Fibroblast of skin of back (primary cell): ENCODE measurements at places on chromosomes 3 and 15.

DNA sequence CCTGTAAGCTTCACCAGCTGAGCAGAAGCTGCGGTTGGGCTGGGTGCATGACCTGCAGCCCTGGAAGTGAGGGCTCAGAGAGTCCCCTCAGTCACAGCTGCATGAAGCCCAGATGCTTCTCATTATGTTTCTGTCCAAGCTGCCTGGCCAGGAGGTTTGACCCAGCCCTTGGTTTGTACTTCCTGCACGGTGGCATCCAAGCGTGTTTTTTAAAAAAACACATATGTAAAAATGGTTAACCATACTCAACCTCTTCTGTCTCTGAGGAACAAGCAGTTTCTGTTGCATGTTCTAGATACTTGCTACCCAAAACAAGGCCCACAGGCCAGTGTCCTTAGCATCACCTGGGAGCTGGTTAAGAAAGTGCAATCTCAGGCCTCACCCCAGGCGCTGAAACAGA, 76.0 kb upstream of the ATP10A start:
- no peak for DNase-seq

GRCh38 chr3:133944641-133945380, 49.1 kb upstream of the RAB6B start:
- peak; percentile 86 for DNase-seq

DNA sequence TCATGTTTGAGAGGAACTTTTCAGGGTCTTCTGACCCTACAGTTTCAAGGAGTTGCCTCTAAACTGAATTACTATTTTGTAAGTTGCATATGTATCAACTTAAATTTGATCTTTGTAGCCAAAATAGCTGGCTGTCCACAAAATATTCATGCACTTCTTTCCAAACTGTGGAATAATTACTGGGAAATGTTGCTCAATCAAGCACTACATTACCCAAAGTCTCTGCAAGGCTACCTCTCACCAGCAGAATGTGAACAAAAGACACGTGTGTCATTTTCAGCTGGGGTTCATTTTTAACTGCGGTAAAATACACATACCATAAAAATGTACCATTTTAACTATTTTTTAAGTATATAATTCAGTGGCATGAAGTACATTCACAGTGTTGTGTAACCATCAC, 320.4 kb downstream of the CTNNB1 start:
- no peak for DNase-seq

DNA sequence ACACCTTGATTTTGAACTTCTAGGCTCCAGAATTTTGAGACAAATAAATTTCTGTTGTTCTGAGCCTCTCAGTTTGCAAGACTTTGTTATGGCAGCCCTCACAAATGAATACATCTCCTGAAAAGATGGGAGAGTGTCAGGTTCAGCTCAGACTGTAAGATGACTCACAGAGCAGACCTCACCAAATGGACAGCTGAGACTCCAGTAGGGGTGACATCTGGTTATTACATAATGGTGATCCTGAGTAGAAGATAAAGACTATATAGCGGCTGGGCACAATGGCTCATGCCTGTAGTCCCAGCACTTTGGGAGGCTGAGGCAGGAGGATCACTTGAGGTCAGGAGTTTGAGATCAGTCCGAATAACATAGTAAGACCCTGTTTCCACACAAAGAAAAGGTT, 26.2 kb upstream of the MTMR14 start:
- no peak for DNase-seq

GRCh38 chr15:98286831-98287230, 326.3 kb downstream of the ARRDC4 start:
- DNase-seq, result peak; percentile 79

GRCh38 chr15:87681104-87681503, 575.4 kb downstream of the NTRK3 start:
- DNase-seq, result no peak

- DNase-seq, result no peak
Measured at GRCh38 chr15:75431682-75432081, 19.8 kb downstream of the SIN3A start.

- peak; percentile 61 for DNase-seq
Measured at GRCh38 chr3:151395806-151396205, 11.3 kb upstream of the P2RY12 start.

DNA sequence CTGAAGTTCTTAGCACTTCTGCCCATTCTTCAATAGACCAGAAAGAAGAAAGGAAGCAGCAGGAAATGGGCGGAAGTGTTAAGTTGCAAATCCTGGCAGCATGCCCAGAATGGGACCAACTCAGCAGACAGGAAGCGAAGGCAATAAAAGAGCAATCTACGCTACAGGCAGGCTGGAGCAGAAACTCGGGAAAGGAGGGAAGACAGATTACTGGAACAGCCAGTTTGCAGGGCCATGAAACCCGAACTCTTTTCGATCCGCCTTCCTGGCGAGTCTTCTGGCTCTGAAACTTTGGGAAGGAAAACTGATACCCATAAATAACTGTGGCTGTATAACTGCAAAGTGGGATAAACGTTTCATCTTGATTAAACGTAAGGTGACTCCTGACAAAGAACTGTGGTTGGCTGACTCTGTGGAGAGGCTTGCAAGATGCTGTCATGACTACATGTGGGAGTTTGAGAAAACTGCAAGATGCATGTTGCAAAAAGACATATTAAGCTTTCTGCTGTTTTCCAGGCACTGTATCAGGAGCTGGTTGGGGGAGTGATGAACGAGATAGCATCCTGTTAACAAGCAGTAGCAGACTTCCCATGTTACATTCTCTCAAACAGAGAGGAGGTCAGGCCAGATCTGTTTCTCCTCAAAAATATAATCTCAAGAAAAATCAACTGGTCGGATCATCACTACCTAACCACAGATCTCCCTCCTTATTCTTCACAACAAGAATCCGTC, 67.8 kb downstream of the FMN1 start:
- DNase-seq, result peak; percentile 94

- no peak for DNase-seq
Measured at GRCh38 chr3:54120657-54121413, 1.5 kb upstream of the CACNA2D3 start.

- DNase-seq, result no peak
Measured at GRCh38 chr3:139113231-139113992, 68.7 kb upstream of the PRR23C start.

GRCh38 chr3:170732660-170733245, 137.2 kb downstream of the RPL22L1 start:
- DNase-seq, result no peak

DNA sequence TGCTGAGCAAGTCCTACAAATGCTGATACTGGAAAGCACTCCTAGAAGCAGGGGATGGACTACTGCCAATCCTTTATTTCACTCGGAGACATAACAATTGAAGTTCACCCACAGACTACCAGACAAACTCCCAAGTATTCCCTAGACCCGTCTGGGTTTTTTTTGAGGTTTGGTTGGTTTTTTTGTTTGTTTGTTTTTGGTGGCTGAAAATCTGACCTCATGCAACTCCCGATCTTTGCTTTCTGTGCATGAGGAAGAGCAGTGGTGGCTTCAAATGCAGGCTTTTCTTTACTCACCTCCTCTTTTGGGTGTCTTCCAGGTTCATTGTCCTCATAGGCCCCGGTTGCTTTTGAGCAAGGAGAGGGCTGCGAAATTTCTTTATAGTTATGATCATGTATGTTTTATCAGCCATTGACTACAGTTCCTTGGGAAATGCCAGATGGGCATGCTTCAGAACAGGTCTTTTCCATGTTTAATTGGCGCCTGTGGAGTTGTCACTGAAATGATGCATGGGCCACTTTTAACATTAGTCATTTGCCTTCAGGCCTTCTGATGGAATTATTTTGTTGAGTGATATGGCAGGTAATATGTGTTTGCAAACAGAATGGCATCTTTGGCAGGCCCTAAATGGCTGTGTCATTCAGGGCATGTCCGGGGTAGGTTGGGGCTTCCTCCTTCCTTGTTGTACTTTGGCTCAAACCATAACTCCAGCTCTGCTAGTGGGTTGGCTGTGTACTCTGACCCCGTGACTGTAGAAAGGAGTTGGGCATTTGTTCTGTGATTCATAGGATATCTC, 81.3 kb upstream of the ZBED2 start:
- peak; percentile 61 for DNase-seq

DNA sequence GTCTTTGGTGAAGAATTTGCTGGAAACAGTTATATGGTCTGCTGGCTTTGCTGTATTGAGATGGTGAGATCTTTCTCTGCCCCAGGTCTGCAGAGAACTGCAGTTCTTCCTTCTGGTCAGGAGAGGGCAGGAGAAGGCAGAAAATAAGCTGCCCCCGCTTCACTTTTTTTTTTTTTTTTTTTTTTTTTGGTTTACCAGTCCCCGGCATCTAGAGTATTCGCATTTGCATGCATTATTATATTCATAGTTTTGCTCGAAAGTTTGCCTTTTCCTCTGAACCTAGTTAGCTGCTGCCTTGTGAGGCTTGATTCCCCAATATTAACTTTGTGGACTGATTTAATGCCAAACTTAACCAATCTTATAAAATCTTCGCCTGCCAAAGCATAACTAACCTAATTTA, 10.6 kb upstream of the PARL start:
- DNase-seq, result peak; percentile 52

DNA sequence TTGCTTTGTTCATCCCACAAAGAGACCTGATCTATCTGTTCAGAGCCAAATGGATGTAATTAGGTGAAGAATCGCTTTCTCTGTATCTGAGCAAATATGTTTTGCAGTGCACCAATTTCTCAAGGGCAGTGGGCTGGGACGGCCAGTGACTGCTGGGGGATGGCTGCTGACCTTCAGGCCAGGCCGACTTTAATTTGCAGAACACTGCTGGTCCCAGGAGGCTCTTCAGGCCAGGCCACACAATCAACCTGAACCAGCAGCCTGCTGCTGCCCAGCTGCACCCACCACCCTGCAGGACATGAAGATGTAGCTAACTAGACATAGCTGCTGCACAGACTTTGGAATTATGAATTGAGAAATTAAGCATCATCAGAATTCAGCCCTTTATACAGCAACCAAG, 194.4 kb upstream of the ONECUT1 start:
- DNase-seq, result no peak

DNA sequence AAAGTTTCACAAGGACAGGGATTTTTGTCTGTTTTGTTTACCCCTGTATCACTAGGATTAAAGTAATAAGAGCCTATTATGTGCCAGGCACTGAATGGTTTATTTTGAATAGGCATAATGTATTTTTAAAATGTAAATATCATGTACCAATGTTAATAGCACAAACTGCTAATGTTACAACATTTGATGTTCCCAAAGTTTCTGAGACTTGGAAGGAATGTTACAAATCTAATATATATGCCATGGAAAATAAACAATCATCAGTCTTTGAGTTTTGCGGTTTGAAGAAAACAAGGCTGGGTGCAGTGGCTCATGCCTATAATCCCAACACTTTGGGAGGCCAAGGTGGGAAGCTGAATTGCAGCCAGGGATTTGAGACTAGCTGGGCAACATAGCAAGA, 159.4 kb downstream of the CDIN1 start:
- no peak for DNase-seq
